Myocyte (in vitro differentiated cells): ENCODE measurements at places on chromosomes 2 and 18. TPM values are rescaled to one million over a fixed set of nuclear protein-coding genes. Genes with fewer than 3 reads are reported as not detected.

The HTR2B gene
- total RNA-seq = 0.78 and 2.4 TPM in 2 replicates

The MDH1B gene
- 0.32 and 1.1 TPM in 2 replicates for total RNA-seq

The DHRS9 gene
- not detected in 2 replicates for total RNA-seq

The METTL4 gene
- 10.1 and 14.4 TPM in 2 replicates for total RNA-seq

The IL1F10 gene
- not detected in 2 replicates for total RNA-seq
